ENCODE measurements at places on chromosomes 1 and 21. TPM values are rescaled to one million over a fixed set of nuclear protein-coding genes. Genes with fewer than 3 reads are reported as not detected.

DNA sequence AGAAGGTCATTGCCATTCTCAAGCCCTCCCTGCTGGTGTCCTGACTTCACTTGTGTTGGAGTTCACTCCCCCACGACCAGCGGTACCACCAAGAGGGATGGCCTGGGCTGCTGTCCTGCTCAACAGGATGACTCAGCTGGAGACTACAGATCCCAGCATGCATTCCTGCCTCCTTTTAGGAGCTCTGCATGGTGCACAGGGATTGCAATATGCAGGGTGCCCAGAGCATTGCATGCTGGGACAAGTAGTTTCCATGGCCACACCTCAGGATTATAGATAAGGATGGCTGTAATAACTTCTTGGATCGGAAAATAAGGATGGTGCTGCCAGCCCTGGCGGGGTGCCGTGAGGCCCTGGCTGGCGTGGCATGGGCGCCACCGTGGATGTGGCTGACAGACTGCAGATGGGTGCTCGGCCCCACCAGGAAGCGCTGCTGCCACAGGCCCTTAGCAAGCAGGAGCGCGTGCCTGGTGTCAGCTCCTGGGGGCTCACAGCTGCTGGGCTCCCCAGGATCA lies 150.0 kb downstream of the CASZ1 start:
- DNase-seq = no peak

GRCh38 chr1:213369465-213369864 lies 318.4 kb downstream of the RPS6KC1 start:
- no peak for DNase-seq

GRCh38 chr1:111448482-111448917 lies 556 bp downstream of the WDR77 start:
- no peak for DNase-seq

DNA sequence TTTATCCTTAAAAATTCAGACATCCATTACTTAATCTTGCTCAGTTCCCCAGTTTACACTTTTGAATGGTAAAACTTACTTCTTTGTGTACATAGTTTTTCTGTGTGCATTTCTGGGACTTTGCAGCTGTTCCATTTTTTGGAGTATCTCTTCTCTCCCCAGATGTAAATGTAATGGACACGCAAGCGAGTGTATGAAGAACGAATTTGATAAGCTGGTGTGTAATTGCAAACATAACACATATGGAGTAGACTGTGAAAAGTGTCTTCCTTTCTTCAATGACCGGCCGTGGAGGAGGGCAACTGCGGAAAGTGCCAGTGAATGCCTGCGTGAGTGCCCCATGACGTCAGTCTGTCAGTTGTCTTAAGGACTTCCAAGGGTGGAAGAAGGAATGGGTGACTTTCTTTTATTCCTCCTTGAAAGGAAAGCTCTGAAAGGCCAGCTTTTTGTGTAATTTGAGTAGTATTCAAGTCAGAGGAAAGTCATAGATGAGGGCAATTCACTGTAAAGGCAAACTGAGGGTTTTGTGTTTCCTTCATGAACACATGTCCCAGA lies 75.7 kb upstream of the LAMC2 start:
- DNase-seq = no peak

DNA sequence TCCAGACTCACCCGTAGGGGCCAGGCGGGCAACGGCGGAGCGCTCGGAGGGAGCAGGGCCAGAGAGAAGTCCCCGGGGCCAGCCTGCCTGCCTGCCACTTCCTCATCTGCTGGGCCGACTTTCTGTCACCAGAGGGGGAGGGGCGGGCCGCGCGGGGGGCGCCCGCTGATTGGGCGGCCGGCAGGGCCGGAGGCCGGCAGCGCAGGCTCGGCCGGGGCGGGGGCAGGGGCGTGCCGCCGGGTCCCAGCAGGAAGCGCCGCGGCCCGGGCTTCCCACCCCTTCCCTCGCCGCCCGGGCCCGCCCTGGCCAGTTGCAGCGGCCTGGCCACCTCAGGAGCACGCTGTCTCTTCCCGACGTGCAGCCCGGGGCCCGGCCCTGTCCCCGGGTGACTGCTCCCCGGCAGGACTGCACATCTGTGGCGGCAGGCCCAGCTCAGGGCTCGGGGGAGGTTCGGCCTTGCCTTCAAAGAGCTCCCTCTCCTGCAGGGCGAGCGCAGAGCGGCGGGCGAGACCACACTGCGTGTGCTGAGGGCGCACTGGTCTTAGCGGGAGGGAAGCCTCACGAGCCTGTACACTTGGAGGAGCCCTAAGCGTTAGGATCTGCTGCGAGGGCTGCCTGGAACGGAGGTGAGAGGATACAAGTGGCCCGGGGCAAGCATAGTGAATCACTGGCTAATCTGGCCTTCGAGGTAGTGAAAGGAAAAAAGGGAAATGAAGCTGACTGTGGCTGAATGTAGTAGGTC lies at the start of gene ELOVL1:
Gene ELOVL1 (minus strand): TSS at position 108 of the 742 bp plus-strand sequence. CDS start 2,402 bp downstream, outside the sequence.
- peak; percentile 92 for DNase-seq

DNA sequence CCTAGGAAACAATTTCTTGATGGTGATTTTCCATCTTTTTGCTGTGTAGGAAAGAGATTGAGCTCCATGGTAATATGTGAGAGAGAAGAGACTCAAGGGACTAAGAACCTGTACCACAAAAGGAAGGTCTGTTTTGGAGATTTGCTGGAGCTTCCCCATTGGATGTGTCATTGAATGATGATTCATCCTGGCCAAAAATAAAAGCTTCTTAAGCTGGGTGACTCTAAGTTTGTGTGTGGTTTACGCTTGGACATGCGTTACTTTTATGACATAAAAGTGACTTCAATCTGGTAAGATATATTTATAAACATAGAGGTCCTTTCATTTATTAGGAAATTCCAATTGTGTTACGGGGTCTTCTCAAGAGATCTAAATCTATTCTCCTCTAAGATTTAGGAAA lies 17.4 kb upstream of the IL19 start:
- DNase-seq = no peak

GRCh38 chr1:30414851-30415165 lies 308.6 kb downstream of the MATN1 start:
- DNase-seq = no peak

- no peak for DNase-seq
Measured at GRCh38 chr1:178723546-178723945, 1.5 kb upstream of the RALGPS2 start.

DNA sequence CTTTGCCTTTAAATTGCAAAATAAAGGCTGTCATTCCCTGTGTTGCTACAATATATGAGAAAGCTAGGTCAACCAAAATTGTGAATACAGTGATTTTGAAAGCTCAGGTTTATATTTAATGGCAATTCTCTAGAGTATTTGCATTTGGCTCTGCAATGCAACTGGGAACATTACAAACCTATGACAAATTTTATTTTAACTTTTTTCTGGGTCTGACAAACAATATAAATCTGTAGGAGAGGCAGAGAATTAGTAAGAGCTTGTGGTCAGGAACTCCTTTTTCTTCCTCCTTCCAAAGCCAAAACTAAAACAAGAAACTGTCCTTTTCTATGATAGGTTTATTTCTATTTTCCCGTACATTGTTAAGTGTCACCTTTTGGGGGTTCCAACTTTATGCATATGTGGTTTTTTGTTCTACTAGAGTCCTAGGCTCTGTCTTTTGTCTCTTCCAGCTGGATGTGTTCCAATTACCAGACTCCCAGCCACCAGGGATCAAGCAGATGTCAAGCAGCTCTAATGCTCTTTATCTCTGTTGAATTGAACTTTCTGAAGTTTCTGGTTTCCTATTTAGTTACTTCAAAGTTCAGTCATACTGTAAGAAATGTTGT lies 106.9 kb downstream of the ASH1L start:
- DNase-seq = no peak

GRCh38 chr1:80629304-80629837 lies 1171.4 kb upstream of the ADGRL2 start:
- DNase-seq = no peak

- DNase-seq = no peak
Measured at GRCh38 chr1:30363031-30363430, 360.4 kb downstream of the MATN1 start.

The ATP6V1G3 gene
- total RNA-seq = not detected

The KDF1 gene
- 24.7 TPM for total RNA-seq

The MFSD2A gene
- total RNA-seq = 27.9 TPM

The MYCL gene
- total RNA-seq = 15.4 TPM

The CSDE1 gene
- total RNA-seq = 396 TPM

The MTHFR gene
- total RNA-seq = 44.8 TPM

The ICOSLG gene
- total RNA-seq = 3.2 TPM

The GJA9 gene
- 1.4 TPM for total RNA-seq

The PTGFRN gene
- 97.2 TPM for total RNA-seq

All from left colon (tissue), 2 donors.